GM03348 (cell line): ENCODE measurements at places on chromosomes 3 and 15.

DNA sequence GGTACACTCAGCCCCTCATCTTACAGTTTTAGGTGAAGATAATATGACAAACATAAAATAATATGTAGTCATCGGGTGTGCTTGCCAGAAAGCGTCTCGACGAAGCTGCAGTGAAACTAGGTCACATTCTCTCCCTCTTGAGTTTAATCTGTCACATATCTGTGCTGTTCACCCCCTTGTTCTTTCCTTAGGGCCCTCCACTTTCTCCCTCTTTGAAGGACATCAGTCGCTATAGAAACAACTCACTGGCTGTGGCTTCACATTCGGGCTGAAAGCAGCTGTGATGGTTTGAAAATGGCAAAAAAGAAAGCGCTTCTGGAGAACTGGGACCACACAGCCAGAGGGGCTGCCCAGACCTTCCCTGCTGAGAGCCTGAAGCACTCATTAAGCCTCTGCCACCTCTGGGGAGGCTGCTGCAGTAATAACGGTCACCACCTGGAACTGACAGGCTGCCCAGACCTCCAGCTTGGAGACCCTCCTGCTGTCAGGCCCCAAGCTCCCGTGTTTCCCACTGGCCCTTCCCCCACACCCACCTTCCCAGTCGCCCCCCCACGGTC is 50.3 kb downstream of the ABTB1 start:
- peak; percentile 30 for DNase-seq

GRCh38 chr3:171649267-171649666 is 161.0 kb downstream of the PLD1 start:
- no peak for DNase-seq

GRCh38 chr3:152176241-152176640 is 92.5 kb upstream of the MBNL1 start:
- DNase-seq = peak; percentile 5

GRCh38 chr3:34256021-34256420 is 457.6 kb downstream of the PDCD6IP start:
- no peak for DNase-seq

DNA sequence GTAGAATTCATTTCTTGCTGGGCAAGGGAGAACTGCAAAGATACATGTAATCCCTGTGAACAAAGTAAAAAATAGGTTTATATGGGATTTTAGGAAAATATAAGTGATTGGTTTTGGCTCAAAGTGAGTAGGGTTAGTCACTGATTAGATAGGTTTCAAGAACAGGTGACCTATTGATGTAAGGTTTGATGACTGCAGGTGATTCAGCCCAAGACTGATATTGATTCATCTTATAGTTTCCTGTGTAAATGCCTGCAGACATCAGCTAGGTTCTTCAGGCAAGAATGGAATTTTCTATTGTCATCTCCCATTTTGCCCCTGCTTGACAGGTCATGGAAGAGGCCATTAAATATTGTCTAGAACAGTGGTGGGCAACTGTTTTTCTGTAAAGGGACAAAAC is 23.9 kb upstream of the ARID3B start:
- DNase-seq = no peak

GRCh38 chr15:41401904-41402267 is 410 bp downstream of the NDUFAF1 start:
- DNase-seq = peak; percentile 27

GRCh38 chr3:144162042-144162441 is 190.4 kb downstream of the DIPK2A start:
- DNase-seq = no peak

DNA sequence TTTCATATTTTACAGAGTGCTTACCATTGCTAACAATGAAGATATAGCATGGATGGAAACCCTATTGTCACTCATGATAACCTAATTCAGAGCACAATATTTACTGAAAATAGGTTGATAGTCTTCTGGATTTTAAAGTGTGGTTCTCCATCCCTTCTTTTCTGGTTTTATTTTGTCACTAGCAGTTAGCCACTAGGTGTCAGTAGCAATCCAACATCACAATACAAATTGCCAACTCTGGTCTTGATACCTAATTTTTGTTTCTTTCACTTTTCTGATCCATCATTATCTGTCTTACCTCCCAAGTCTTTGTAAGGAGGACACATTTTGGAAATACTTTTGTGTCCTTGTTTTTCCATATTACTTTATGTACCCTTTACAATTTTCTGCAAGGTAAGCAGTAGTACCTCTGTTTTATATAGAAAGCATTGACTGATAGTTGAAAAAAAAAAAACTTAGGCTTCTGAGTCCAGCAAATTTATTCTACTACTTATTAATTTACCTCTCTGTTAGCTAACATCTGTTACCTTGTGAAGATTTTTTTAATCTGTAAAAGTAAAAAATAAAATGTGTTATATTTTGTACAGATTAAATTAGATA is 28.3 kb upstream of the CRYBG3 start:
- DNase-seq = peak; percentile 52

GRCh38 chr15:98063871-98064270 is 103.4 kb downstream of the ARRDC4 start:
- DNase-seq = no peak

DNA sequence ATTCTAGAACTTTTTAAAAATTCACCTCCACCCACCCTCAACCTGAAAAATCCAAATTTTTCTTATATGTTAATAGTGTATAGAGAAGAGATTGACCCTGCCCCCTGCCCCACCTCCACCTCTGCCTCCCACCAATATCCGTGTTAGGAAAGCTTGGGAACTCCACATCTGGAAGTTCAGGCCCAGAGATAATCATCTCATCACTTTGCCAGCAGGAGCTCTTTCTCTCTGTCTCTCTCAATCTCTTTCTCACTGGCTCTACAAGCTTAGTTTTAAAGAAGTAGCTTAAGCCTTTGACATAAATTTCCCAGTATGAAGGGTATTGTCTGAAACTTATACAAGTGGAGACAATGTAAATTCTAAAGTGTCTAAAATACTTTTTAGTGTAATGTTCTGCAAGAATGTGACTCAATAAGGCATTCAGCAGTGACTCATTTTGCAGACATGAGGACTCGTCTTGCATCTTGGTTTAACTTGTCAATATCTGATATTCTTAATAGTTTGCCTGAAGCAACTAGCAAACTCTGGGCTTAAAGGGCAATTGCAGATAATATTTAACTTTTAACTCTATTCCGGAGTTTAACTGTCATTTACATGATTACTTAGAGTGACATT is 299.8 kb upstream of the EPHA3 start:
- DNase-seq = peak; percentile 56

GRCh38 chr3:58250093-58250707 is 12.6 kb downstream of the ABHD6 start:
- no peak for DNase-seq

DNA sequence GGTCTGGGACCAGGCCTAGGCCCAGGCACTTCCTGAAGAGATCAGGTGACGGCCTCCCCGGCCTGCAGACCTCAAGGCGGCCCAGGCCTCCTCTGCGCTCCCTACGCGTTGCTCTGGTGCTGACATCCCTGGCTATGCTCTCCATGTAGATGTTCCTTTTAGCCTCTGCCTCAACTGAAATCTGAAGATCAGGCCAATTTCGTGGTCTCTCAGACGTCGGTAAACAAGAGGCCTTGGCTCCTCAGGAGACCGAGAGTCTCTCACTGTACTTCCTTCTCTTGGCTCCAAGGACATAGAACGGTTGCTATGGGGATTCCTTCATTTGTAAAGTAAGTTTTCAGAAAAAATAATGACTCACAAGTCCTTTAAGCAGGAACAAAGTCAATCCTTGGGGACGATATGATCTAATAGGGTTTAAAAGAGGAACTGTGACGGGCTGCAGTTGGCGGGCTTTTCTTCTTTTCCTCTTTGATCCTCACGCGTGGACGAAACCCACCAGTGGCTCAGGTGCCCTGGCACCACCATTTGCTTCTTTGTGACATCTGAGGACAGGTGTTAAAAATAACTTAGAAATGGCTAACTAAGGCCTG is 55.6 kb upstream of the CGNL1 start:
- DNase-seq = peak; percentile 42

DNA sequence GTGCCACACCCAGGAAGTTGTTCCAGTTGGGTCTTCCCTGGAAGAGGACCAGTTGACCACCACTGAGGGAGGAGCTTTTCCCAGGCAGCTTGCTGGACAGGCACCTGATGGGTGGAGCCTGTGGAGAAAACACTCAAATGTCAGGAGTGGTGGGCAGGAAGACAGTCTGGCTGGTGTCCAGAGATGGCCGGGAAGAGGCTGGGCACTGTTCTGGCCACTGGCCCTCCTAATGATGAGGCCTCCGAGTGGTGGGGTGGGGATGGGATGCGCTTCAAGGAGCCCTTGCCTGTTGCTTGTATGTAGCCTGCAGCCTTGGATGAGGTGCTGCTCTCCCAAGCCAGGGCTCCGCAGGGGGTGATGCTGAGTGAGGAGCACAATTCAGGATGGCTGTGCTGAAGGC is 12.3 kb downstream of the PLEKHO2 start:
- DNase-seq = no peak

GRCh38 chr3:171457607-171458061 is 2.6 kb downstream of the TNIK start:
- DNase-seq = no peak

- no peak for DNase-seq
These were observed 192.9 kb upstream of the SLITRK3 start for GRCh38 chr3:165389064-165389463.

GRCh38 chr3:98772022-98772421 is 8.9 kb downstream of the ST3GAL6 start:
- no peak for DNase-seq

- DNase-seq = peak; percentile 40
These were observed 2.6 kb downstream of the FAM43A start for GRCh38 chr3:194688200-194688740.

DNA sequence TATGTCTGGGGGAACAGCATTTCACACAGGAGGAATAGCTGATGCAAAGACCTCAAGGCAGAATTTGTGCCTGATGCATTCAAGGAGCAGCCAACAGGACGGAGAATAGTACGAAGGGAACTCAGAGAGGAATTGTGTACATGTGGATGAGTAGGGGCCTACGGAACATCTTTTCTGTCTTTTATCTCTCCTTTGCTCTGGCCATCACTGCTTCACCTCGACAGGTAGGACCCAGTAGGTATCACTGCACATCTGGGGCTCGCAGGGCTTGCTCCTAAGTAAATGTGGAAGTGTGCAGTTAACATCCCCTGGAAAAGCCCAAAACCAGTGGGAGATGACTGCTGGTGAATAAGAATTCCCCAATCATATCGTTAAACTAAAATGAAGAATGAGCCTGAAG is 56.4 kb upstream of the POU1F1 start:
- DNase-seq = no peak

DNA sequence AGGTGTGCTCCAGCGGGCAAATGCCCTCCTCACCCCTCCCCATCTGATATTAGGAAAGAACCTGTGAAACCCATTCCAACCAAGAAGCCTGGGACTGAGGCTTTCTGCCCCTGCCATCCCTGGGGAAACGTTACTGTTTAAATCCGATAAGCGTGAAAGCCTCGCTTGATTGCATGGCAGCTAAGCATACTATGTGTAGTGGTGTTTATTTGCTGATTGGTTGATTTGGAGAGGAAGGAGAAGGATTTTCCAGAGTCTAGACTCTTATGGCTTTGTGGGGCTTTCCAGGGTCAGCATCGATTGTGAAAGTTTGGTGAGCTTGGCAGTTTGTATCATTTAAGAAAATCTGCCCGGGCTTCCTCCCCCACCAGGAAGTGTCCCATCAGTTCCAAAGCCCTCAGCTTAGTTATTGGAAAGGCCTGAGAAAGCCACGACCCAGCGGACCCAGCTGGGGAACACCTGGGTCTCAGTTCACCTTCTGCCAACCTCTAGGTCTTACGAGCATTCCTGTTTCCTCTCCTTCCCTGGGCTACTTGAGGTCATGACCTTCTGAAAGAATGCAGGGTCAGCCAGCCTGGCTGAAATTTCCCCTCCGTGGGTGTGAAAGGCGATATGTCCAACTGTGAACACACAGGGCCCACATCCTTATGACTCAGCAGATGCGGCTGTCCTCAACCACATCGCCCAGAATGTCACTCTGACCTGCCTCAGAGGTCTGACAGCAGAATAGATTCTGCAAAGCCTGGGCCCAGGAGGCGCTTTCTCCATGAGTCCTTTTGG is 62.8 kb upstream of the HERC1 start:
- peak; percentile 80 for DNase-seq

DNA sequence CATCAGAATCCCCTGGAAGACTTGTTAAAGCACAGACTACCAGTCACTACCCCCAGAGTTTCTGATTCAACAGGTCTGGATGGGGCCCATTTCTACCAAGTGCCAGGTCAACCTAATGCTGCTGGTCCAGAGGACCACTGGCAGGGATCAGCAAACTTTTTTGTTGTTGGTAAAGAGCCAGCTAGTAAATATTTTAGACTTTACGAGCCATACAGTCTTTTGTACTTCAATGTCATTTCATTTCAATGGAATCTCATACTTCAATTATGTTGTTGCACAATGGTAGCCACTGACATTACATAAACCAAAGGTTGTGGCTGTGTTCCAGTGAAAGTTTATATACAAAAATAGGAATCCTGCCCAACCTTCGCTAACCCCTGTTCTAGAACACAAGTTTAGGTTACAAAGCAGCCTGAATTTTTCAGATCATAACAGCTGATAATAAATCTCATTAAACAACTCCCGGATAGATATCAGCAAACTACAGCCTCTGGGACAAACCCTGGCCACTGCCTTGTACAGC is 28.7 kb downstream of the ULK4 start:
- peak; percentile 66 for DNase-seq

DNA sequence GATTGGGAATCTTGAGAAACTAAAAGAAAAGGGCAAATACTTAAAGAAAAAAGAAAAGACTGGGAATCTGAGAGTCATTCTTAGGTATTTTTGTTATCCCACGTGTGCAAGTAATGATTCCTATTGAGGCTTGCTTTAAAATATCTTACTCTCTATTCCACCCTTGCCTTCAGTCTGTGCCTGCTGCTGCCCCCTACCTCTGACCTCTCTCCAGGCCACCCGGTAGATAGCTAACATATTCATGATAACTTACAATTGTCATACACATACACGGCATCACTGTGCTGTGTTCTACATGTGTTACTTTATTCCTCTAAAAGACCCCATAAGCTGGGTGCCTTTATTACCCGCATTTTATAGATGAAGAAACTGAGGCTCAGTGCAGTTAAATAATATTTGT is 27.8 kb upstream of the ATP13A3 start:
- no peak for DNase-seq

GRCh38 chr3:156957715-156958114 is 131.6 kb downstream of the LEKR1 start:
- DNase-seq = no peak

- peak; percentile 52 for DNase-seq
These were observed 33.5 kb downstream of the PRR23E start for GRCh38 chr3:127226457-127226856.

GRCh38 chr3:100665230-100665629 is 44.1 kb upstream of the TFG start:
- no peak for DNase-seq

DNA sequence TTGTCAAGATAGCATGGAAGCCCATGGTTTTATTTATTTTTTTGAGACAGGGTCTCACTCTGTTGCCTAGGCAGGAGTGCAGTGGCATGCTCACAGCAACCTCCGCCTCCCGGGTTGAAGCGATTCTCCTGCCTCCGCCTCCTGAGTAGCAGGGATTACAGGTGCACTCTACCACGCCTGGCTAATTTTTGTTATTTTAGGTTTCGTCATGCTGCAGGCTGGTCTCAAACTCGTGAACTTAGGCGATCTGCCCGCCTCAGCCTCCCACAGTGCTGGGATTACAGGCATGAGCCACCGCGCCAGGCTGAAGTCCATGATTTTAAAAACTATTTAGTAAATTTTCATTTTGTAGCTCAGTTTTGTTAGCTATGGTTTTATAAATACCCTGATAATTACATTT is 2.7 kb upstream of the ACTR8 start:
- DNase-seq = no peak
